ENCODE measurements at places on chromosomes 7 and 10.

GRCh38 chr7:100515072-100515532 is 23.9 kb upstream of the AGFG2 start:
- DNase-seq = no peak

GRCh38 chr7:137094-137891 is 55.1 kb upstream of the FAM20C start:
- no peak for DNase-seq

DNA sequence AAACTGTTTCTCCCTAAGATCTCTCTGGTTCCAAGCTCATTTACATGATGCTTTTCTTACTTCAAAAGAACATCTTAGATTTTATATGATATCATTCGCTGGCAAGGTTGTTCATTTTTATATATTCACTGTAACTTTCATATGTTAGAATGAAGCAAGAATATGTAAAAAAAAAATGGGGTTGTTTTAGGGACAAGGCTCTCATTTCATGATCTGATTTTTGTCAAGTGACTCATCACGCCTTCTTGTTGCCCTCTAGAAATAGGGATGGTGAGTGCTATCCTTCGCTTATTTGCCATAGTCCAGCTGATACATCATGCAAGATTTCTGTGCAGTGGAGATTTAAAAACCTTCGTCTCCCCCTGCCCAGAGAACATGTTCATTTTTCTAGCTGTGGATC is 14.0 kb upstream of the CELF2 start:
- no peak for DNase-seq

- no peak for DNase-seq
These were observed 190.3 kb downstream of the COBL start for GRCh38 chr7:51126324-51126723.

DNA sequence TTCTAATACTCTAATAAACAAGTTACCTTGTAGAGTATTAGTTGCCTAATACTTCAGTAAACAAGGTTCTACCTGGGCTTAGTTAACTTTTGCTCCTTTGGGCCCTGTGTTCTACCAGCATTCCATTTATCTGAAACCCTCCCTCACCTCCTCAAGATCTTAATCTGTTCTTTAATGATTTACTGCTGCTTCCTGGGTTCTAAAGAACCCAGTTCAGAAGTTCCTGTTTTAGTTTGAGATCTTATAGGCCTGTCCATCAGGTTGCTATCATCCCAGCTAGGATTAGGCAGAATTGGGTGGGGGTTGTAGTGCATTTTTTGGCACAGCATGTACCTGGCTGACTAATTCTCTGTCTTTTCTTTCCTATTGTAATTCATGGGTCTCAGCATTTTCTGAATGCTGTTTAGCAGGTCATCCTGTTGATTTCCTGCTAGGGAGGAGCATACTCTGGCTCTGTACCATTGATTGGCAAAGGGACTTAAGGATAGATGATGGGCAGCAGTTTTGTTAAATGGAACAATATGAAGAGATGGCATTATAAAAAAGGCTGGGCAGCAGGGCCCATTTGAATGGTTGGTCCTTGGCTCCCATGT is 53.7 kb upstream of the TMEM248 start:
- DNase-seq = no peak

GRCh38 chr7:155728116-155728515 is 83.7 kb downstream of the RBM33 start:
- no peak for DNase-seq

DNA sequence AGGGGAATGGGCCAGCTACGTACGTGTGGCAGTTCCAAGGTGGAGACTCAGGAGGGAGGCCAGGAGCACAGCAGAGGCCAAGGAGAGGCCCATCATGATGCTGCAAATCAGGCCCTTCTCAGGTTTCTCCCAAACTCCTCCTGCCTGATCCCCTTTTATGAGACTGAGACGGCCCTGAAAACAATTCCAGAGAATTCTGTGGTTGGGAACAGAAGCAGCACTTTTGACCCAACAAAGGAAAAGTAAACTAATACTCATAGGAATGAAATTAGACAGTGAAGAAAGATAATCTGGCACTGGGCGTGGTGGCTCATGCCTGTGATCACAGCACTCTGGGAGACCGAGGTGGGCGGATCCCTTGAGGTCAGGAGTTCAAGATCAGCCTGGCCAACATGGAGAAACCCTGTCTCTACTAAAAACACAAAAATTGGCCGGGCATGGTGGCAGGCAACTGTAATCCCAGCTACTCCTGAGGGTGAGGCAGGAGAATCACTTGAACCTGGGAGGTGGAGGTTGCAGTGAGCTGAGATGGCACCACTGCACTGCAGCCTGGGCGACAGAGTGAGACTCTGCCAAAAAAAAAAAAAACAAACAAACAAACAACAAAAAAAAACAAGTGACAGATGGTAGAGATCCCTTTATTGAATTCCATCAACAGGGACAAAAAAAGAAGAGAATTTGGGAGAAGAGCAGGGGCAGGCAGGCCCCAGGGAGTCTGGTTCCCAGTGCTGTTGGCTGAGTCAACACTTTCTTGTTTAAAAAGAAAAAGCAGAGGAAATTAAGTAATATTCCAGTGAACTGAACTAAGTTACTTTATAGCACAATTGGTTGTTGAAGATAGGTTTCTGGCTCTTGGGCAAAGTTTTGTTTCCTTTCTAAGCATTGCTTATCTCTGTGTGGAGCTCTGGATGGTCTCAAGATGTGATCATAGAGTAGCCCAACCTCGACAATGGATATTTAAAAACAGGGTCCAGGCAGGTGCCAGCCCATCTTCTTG is at the start of gene CCL26:
Gene CCL26 (minus strand): TSS at position 131 of the 997 bp plus-strand sequence. CDS start 35 bp downstream, at position 96.
- no peak for DNase-seq

- peak; percentile 64 for DNase-seq
These were observed 34.7 kb downstream of the MRPS24 start for GRCh38 chr7:43834463-43835251.

- no peak for DNase-seq
These were observed 389.4 kb downstream of the SORCS1 start for GRCh38 chr10:106775127-106775526.

GRCh38 chr10:62113680-62114079 is 155.0 kb downstream of the RTKN2 start:
- DNase-seq = no peak

DNA sequence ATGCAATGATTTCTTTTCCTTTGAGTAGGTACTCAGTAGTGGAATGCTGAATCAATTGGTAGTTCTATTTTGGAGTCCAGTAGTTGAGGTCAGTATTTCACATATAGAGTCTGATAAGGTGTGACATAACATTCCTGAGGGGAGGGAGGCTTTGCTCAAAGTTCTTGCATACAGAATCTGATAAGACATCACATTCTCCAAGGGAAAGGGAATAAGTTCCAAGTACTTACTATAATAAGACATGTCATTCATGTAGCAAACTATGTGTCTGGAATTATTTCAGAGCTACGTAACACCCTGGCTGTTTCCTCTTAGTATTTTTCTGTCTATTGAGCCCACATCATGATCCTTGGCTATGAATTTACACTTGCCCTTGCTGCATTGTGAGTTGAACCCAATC is 74.3 kb upstream of the POM121L12 start:
- no peak for DNase-seq

DNA sequence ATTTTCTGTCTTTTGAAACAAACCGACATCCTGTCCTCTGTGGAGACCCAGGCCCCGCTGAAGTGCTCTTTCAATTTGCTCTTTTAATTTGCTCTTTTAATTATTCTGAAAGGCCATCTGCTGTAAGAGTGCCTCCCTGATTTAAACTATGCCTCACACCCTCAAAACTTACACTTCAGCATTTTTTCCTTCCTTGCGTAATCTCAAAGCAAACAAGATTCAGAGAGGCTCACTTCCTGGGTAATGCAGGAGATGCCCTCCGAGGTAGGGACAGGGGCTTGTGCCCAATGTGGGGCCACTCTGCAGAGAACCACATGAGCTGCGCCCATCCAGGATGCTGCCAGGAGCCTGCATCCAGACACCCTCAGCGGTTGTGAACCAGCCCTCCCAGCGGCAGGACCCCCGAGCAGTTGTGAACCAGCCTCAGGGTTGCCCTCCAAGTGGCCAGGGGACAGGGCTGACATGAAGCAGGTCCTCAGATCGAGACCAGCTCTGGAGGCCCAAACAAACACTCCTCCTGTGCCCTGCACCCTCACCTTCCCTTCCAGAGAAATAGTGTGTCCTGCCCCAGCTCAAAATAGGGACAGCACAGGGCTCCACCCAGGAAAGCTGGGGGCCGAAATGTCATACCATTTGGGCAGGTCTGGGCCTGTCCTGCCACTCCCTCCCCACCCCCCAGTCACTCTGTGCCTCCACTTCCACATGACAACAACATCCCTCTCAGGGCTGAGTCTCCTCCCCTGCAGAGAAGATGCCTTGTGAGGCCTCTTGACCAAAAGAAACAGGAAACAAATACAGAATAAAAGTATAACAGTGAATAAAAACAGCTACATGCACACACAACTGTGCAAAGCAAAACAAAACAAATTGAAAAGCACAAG is 190.4 kb downstream of the PTPRN2 start:
- no peak for DNase-seq

All from ACHN (cell line).